T-helper 2 cell treated with Interferon-gamma antibody and Interleukin-4, amounts not matched to agents 100 ng/mL and 5 ng/mL, for 36 hours (primary cell): ENCODE measurements at places on chromosomes 2 and 18. TPM values are rescaled to one million over a fixed set of nuclear protein-coding genes. Genes with fewer than 3 reads are reported as not detected.

Gene LCT
- 0.64 and 0.86 TPM in 2 replicates for total RNA-seq

Gene GRB14
- total RNA-seq = not detected in 2 replicates

Gene KCNIP3
- total RNA-seq = not detected in 2 replicates

Gene DSG2
- total RNA-seq = 1.2 and 1.3 TPM in 2 replicates

Gene ECEL1
- 0.07 TPM in 1 of 2 replicates, not detected in the other for total RNA-seq

Gene AQP4
- not detected in 2 replicates for total RNA-seq

Gene NCKAP5
- total RNA-seq = not detected in 2 replicates

Gene ASB18
- total RNA-seq = not detected in 2 replicates

Gene MC2R
- total RNA-seq = not detected in 2 replicates

Gene AMER3
- not detected in 2 replicates for total RNA-seq

Gene CASP10
- 37.0 and 38.7 TPM in 2 replicates for total RNA-seq

Gene LRRC30
- not detected in 2 replicates for total RNA-seq

Gene ABCG8
- total RNA-seq = 0.09 TPM in 1 of 2 replicates, not detected in the other

Gene CDH19
- total RNA-seq = not detected in 2 replicates

Gene SERPINB2
- total RNA-seq = not detected in 2 replicates

Gene TCF23
- total RNA-seq = not detected in 2 replicates

Gene BMP10
- 0.09 TPM in 1 of 2 replicates, not detected in the other for total RNA-seq

Gene VWA3B
- total RNA-seq = not detected in 2 replicates

Gene NFATC1
- total RNA-seq = 37.9 and 39.7 TPM in 2 replicates

Gene PJVK
- total RNA-seq = 1.7 and 2.3 TPM in 2 replicates

Gene ALPP
- total RNA-seq = not detected in 2 replicates

Gene CD28
- 117 and 126 TPM in 2 replicates for total RNA-seq

Gene RGPD3
- 0.20 and 0.30 TPM in 2 replicates for total RNA-seq

Gene OTOF
- 12.1 TPM in 2 replicates for total RNA-seq

Gene LMAN2L
- 7.0 and 10.5 TPM in 2 replicates for total RNA-seq

Gene LBX2
- 0.39 and 0.50 TPM in 2 replicates for total RNA-seq

Gene NPHP1
- not detected in 2 replicates for total RNA-seq

Gene ANKRD53
- not detected in 2 replicates for total RNA-seq

Gene ALPI
- not detected in 2 replicates for total RNA-seq

Gene CFC1
- total RNA-seq = not detected in 2 replicates

Gene TUBA4B
- not detected in 2 replicates for total RNA-seq

Gene ANKRD30B
- not detected in 2 replicates for total RNA-seq

Gene GMPPA
- total RNA-seq = 50.1 and 52.1 TPM in 2 replicates

Gene GAL3ST2
- total RNA-seq = 0.23 and 0.61 TPM in 2 replicates

Gene SNX17
- 116 and 118 TPM in 2 replicates for total RNA-seq

Gene AKAIN1
- total RNA-seq = not detected in 2 replicates

Gene SMAD2
- total RNA-seq = 188 and 192 TPM in 2 replicates

Gene CHN1
- total RNA-seq = 1.7 and 1.9 TPM in 2 replicates

Gene SERPINB3
- total RNA-seq = not detected in 2 replicates

Gene SERPINB13
- total RNA-seq = not detected in 2 replicates

Gene WNT10A
- total RNA-seq = 0.16 and 0.20 TPM in 2 replicates

Gene NEB
- total RNA-seq = 0.61 and 0.64 TPM in 2 replicates
